ENCODE measurements at places on chromosomes 4 and X.

GRCh38 chr4:77031544-77031943 lies 44.2 kb downstream of the CCNI start:
- no peak for DNase-seq

DNA sequence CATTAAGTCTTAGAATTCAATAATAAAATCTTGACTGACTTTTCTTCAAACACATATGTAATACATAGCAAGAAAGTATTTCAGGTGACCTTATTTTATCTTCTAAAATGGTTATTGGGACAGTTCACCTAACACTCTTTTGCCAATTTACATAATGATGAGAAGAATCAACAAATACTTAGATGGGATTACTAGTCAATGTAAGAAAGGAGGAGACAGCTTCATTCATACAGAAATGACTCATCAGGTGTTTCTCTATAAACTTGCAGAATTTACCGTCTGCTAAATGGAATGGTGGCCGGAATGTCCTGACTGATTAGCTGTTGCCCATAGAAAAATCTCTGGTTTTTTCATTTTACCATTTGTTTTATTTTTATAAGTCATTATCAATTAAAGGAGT lies 115.0 kb upstream of the ETNPPL start:
- no peak for DNase-seq

- DNase-seq: no peak
Observed at GRCh38 chr4:168674077-168674747, 177.4 kb downstream of the PALLD start.

DNA sequence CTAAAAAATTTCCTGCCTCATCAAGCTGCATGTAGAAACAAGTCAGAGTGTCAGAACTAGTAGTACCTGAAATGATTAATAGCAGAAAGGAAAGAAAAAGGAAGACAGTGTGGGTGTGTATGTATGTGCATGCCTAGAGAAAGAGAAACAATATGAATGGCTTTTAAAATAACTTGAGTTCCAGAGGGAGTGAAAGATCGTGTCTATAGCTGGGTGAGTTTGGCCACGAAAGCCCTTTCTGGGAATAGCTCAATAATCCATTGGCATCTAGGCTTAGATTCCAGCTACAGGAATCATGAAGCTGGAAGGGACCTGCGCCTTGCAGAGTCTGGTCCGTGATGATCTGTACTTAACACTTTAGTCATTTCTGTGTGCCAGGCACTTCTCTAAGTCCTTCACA lies 195.6 kb downstream of the RAPGEF2 start:
- DNase-seq: no peak

GRCh38 chr4:72451349-72451748 lies 117.7 kb downstream of the ADAMTS3 start:
- no peak for DNase-seq

- DNase-seq: no peak
Observed at GRCh38 chrX:102930990-102931756, 5.9 kb upstream of the RAB40AL start.

GRCh38 chr4:112894480-112894879 lies 155.0 kb upstream of the ANK2 start:
- no peak for DNase-seq

DNA sequence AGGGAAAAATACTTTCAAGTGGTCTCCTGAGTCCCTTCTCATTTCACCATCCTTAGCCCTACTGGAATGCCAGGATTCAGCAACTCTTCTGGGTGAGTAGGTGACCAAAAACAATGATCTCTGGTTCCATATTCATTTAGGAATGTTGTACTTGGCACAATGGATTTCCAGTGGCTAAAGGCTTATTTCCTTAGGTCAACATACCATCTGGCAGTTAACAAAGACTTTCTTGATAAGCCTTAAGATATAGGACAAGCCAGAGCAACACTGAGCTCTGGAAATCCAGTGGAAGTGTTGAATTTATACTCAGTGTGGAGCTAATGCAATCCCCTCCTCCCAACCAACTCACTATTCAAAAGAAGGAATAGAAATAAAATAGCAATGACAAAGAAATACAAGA lies 139.4 kb upstream of the EMCN start:
- no peak for DNase-seq

GRCh38 chrX:80876877-80877276 lies 67.2 kb upstream of the BRWD3 start:
- no peak for DNase-seq

DNA sequence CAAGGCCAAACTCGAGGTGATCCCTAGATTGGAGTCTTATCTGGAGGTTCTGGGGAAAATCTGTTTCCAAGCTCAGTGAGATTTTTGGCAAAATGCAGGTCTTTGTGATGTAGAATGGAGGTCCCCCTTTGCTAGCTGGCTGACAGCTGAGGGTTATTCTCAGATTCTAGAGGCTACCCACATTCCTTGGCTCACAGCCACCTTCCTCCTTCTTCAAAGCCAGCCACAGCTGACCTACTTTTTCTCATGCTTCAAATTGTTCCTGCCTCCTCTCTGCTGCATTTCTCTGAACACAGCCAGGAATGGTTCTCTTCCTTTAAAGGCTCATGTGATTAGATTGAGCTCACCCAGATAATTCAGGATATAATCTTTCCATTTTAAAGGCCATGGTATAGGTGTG lies 86.9 kb downstream of the VCX3A start:
- DNase-seq: no peak

GRCh38 chrX:72100824-72101351 lies 30.8 kb downstream of the RTL5 start:
- peak; percentile 8 for DNase-seq

GRCh38 chr4:15703439-15703838 lies 574 bp downstream of the BST1 start:
- no peak for DNase-seq

- no peak for DNase-seq
Observed at GRCh38 chrX:71103110-71103983, 3.2 kb downstream of the CXorf65 start.

DNA sequence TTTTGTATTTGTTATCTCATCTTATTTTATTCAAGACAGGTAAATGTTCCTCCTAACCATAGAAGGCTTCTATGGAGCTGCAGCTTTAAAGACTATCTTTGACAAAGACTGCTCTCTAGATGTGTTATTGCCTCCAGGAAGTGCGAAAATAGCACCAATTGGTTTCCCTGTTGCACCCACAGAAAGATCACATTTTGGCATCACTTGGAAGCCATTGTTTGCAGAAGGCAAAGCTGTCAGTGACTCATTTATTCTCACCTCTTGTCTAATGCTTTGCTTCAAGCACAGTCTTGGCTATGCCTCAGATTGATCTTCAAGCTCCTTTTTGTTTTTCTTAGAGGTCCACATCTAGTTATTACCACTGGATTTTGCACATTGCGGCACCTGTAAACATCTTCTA lies 150.3 kb downstream of the PCDH7 start:
- no peak for DNase-seq

- no peak for DNase-seq
Observed at GRCh38 chr4:153472122-153473037, 6.2 kb downstream of the TMEM131L start.

Measured in stimulated activated CD4-positive, alpha-beta T cell treated with anti-CD3 and anti-CD28 coated beads, Interleukin-12 subunit alpha, Interleukin-12 subunit beta, amount 100 ng/mL, for 24 hours (primary cell).